Activated CD8-positive, alpha-beta T cell treated with anti-CD3 and anti-CD28 coated beads, Interleukin-2, amount 10 ng/mL, durations not matched to agents 7 days and 5 days (primary cell): ENCODE measurements at places on chromosomes 5 and 9.

DNA sequence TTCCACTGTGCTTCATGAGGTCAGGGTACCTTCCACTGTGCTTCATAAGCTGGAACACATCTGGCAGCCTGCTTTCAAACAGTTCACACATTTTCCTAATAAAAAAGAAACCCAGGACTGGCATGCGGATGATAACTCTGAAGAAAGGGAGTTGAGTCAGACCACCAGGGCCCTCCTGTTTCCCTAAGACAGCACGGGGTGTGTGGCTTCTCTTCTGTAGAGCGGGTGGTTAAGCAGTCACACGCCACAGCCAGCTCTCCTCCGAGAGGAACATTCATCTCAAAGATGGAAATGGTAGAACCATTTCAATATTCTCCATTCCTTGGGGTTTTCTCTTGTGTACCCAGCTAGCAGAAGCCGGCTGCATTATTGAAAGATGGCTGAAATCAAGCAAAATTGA lies 128.1 kb upstream of the LMX1B start:
- no peak for DNase-seq

DNA sequence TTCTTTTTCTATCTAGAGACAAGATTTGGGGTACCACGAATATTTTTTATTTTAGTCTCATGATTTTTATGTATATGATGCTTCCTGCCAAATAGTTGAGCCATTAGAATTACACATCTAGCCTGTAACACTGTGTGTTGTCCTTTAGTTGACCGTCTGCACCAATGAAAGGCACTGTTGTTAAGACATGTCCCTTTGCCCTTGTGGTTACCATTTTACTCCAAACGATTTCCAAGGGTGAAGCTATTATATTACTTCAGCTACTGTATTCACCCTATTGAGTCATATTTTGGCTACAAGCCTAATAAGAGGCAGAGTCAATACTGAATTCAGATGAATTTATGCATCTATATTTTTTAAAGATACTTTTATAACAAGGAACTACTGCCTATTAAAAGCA lies 207.6 kb downstream of the CETN3 start:
- no peak for DNase-seq

DNA sequence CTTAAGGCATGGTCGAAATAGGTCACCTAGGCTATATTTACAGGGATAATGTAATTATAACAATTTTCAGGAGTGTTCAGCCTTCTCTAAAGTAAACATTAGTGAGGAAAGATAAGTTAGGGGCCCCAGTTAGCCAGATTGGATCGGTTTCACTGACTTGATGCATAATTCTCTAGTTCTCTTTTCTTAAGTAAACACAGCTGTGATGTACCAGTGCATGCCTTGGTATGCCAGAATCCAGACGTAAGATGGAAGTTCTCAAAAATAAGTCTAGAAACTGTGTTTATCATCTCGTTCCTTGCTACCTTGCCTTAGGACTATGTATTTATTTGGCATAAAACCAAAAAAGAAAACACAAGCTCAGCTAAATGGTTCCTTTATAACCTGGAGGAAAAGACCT lies 442.2 kb upstream of the CLINT1 start:
- DNase-seq: no peak

DNA sequence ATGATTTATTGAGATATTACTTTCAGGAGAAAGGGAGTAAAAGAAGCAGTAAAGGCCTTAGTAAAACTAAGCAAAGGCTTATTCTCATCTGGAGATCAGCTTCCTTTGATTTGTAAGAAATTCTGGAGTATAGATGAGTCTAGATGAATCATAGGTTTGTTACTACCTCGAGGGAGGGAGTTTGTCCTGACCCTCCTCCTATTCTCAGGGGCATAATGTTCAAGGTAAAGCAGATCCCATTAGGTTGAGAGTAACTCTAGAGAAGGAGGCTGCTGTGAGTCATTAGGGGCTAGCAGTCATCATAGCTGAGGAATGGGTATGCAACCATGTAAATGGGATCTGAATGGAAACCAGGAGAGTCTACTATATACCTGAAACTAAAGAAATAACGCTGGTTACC lies 155.5 kb upstream of the MOCS2 start:
- DNase-seq: no peak

DNA sequence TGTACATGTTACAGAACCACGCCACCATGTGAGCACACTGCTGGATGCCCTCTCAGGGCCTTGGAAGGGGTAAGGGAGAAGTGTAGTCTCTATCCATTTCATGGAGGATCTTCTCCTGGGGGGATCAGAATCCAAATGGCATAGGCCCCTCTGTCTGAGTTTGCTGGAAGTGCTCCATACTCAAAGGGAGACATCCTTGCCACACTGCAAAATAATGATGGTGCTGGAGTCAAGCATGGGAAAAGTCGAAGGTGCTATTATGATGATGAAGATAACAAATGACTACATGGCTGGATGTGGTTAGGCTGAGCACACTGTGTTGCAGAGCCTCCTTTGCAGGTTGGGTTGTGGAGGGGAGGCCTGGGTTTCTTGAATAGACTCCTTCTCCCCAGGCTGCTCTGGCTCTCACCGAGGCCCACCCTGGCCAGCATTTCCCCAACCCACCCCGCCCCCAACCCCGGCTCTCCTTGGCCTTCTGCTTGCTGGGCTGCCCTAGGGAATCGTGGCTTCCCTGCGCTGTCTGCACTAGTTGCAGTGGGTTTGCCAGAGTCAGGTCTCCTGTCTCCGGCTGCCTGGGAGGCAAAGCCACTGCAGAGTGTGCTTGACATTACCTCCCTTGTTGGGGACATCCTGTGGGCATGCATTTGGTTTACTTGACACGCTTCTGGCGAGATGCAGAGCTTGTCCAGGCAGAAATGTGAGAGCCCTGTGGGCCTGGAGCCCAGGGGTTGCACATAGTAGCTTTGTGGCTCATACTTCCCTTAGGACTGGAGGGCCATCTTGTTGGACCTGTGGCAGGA lies 3.0 kb downstream of the MVB12B start:
- peak; percentile 65 for DNase-seq
